ENCODE measurements at places on chromosomes 4 and X.

DNA sequence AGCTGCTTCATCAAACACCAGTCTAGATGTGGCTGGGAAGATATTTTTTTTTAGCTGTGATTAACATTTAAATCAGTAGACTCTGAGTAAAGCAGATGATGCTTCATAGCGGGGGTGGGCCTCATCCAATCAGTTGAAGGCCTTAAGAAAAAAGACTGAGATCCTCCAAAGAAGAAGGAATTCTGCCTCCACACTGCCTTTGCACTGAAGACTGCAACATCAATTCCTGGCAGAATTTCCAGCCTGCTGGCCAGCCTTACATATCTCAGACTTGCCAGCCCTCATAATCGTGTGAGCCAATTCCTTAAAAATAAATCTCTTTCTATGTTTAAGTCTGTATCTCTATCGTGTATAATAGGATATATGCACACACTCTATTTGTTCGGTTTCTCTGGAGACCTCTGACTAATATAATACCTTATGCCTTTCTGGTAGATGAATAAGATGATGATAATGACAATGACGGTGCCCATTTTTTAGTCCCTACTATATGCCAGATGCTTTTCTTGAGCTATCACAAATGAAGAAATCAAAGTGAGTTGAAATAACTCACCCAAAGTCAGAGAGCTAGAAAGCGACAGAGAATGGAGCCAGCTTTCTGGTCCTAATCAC is 66.1 kb upstream of the SOD3 start:
- DNase-seq: no peak

GRCh38 chr4:92050875-92051274 is 252.9 kb upstream of the GRID2 start:
- no peak for DNase-seq

DNA sequence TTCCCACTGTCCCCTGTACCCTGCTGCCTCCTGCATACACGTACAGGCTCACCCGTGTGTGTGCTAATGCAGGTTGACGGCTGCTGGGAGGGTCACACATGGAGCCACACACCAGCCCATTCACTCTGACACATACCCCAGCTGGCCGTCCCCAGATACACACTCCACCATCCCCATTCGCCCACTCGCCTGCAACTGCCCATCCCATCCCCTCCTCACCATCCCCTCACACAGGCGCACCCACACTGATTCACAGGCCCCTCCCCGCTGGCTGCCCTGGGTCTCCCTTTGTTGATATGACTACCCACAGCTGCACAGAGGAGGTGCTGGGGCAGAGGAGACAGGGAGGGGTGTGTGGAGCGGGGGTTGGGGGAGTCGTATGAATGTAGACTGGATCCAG is 25.7 kb downstream of the PJA1 start:
- no peak for DNase-seq

GRCh38 chr4:60129740-60130139 is 1070.4 kb upstream of the ADGRL3 start:
- no peak for DNase-seq

GRCh38 chr4:16860516-16860915 is 37.9 kb downstream of the LDB2 start:
- no peak for DNase-seq

DNA sequence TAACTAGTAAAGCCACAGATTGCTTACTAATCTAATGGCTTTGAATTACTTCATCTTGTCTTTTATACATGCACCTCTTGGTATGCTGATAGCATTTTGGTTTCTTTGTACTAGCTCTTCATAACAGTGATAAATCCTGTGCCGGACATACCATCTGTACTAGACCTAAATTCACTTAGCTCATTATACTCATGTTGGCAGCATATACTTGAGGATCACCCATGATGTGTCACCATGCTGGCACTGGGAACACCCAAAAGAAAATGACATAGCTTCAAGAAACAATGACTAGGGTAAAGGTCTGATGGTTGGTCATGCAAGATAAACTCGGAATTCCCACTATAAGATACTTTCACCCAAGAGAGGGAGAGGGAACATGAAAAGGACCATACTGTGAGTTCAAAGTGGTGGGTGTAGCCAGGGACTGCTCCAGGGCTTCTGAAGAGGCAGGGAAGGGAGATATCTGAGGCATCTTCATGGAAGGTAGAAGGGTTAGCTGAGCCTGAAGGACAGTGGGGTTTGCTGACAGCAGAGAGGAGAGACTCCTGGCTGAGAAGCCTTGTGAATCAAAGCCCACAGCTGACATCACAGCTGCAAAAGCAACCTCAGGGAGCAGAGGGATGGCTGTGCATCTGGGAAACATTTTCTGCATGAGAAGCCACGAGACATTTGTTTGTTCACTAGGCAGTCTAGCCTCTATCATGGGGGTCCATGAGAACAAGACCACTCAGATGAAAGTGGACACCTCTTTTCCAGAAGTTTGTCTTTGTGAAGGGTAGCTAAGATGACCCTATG is 314.2 kb downstream of the RAB28 start:
- no peak for DNase-seq

DNA sequence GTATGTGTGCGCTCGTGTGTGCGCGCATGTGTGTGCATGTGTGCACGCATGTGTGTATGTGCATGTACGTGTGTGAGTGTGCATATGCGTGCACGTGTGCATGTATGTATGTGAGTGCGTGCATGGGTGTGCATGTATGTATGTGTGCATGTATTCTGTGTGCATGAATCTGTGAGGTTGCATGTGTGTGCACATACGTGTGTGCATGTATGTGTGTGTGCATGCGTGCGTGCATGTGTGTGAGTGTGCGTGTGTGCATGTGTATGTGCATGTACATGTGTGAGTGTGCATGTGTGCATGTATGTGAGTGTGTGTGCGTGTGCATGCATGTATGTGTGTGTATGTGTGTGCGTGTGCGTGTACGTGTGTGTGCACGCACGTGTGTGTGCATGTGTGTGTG is 241.5 kb downstream of the SHOX start:
- DNase-seq: no peak

GRCh38 chr4:139524062-139524631 is 31.9 kb downstream of the SETD7 start:
- no peak for DNase-seq

- no peak for DNase-seq
Measured at GRCh38 chrX:39574178-39574577, 523.6 kb downstream of the BCOR start.

All from stimulated activated CD4-positive, alpha-beta T cell treated with anti-CD3 and anti-CD28 coated beads, Interleukin-2, amount 100 ng/mL, for 24 hours (primary cell).